ENCODE measurements at places on chromosomes 4 and X.

DNA sequence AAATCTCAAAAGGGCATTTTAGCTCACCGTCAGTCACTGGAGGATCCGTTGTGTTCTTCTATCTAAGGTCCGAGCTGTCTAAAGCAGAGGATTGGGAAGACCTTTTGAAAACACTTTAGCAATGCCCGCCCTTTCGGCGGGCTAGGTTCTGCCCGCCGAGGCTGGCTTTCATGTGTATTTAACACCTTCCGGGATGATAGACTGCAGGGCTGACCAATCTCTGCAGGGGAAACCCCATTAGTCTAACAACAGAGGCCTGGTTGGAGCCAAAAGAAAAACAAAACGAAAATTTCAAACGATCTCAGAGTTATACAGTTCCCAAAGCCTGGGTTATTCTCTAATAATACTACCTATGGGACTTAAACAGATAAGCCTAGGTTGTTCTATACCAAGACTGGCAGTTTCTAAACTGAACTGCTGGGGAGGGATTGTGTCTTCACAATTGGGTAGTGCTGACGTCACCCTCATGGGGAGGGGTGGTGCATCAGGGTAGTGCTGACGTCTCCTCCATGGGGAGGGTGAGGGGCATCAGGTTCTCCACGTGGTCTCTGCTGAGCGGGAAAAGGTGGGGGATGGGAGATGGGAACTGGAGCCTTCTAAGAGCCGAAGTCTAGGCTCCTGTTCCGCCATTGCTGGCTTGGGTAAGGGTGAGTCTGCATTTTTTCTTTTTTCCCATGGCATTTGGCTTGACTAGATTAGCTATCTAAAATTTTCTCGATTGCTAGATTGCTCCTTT lies 14.8 kb upstream of the CUL4B start:
- no peak for DNase-seq

DNA sequence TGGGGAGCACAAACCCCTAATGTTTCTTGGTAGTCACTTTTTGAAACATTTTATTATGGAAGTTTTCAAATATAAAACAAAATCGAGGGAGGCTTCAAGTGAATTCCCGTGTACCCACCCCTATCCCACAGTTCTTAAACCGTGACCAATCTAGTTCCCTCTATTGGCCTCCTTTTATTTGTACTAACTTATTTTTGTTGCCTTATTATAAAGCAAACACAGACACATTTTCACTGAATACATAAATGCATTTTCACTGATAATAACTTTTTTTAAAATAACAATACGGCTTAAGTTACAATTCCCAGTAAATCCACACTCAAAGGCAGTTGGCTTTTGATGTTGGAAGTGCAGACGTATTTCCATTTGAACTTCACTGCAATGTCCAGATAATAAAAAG lies 9.3 kb downstream of the HMX1 start:
- DNase-seq = no peak

DNA sequence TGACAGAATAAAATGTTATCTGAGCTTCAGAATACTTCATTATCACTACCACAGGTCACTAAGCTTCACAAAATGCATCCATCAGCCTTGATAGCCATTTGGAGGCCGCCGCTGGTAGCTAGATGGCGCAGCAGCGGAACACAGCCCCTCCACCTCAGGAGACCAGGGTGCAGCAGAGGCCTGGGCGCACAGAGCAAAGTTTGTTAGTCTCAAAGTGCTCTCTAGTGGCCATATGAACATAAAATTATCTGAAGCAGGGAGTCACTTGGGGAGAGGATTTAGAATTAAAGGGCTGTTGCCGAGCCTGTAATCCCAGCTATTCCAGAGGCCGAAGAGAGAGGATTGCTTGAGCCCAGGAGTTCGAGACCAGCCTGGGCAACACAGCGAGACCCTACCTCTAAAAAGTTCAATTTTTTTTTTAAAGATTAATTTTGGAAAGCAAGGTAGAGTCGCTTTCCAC lies 8.1 kb upstream of the DCTD start:
- no peak for DNase-seq

DNA sequence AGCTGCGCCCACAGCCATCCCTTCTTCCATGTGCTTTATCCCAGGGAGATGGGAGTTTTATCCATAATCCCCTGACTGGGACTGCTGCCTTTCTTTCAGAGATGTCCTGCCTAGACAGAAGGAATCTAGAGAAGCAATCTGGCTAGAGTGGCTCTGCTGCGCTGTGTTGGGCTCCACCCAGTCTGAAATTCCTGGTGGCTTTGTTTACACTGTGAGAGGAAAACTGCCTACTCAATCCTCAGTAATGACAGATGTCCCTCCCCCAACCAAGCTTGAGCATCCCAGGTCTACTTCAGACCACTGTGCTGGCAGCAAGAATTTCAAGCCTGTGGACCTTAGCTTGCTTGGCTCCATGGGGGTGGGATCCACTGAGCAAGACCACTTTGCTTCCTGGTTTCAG lies 116.9 kb upstream of the AR start:
- no peak for DNase-seq

DNA sequence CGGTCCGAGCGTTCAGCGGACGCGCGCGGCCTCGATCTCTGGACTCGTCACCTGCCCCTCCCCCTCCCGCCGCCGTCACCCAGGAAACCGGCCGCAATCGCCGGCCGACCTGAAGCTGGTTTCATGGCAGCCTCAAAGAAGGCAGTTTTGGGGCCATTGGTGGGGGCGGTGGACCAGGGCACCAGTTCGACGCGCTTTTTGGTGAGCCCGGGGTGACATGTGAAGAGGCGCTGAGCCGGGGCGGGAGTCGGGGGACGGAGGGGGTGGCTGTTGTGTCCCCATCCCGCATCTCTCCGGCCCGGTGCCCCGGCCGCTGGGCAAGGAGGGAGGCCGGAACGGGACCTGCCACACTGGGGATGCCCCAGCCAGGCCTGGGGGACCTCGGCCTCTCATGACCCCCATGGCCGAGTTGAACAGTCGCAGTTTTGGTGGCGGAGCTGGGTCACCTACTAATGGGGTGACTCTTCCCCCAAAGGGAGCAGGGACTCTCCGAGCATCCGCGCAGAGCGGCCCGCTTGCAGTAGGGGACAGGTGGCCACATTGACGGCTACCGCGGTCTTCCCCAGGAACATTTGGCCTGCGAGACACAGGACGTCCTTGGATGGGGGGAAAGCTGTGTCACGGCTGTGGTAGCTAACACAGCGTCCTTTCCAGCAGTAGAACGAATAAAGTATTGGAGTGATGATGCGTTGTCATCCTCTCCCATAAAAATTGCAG lies at the start of gene GK:
Gene GK, plus strand, starts transcription at position 9 of the 717 bp plus-strand sequence. Its CDS starts 115 bp downstream, at position 124.
- DNase-seq = no peak

DNA sequence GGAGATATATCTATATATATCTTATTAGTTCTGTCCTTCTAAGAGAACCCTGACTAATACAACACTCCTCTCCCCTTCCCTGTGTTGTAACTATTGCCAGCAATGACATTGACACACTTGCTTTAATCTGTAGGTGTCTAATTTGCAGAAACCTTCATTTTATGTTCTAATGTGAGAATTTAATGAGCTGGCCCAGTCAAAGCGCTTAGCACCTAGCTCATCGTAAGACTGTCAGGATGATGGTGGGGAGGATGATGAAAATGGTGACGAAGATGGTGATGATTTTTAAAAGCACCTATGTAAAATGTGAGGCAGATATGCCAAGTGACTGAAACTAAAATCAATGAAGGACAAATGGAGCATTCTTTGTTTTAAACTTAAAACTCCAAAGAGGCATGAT lies 183.8 kb downstream of the DHX15 start:
- DNase-seq = no peak

DNA sequence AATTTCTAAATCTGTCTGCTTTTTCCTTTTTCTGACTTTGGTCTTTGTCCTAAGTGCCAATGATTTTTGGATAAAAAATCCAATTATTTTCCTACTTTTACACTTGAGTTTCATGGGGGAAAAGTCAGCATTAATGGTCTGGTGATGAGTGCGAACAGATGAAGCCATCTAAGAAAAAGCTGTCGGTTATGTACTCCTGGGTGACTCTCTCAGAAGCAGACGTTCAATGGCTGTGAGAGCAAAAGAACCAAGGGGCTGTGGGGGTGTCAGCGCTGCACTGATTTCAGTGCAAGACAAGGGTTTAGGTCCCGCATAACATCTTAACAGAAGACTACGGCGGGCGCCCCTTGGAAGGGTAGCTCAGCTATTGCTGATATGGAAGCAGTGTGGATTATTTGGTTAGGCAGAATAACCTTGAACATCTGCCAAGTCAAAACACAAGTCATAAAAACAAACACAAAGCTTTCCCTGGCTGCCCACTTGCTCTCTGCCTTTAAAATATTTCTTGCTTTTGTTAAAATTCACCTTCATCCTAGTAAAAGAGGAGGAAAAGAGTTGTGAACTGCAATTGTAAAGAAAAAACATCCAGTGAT lies 240.5 kb downstream of the MAML3 start:
- DNase-seq = no peak

DNA sequence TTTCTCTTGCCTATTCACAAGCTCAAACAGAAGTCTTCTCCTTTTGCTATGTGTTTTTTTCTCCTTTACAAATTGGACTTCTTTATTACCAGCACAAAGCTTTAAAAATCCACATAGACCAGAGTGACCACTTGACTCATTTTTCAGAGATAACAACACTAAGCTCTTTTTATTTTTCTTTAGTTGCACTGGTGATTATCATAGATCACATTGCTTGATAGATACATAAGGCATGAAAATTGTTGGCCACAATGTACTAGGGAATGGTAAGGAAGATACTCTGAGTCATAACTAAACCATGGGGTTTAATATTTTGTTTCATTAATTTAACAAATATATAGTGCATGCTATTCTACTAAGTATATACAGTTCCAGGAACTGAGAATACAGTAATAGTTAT lies 159.0 kb downstream of the GASK1B start:
- DNase-seq = no peak

- DNase-seq = no peak
Observed at GRCh38 chr4:169619518-169619957, 840 bp upstream of the CLCN3 start.

GRCh38 chrX:109707720-109708119 lies 25.3 kb downstream of the ACSL4 start:
- DNase-seq = no peak

- DNase-seq = no peak
Observed at GRCh38 chrX:74132280-74132679, 171.7 kb upstream of the ZCCHC13 start.

- DNase-seq = no peak
Observed at GRCh38 chrX:129600981-129601424, 53.8 kb downstream of the APLN start.

- no peak for DNase-seq
Observed at GRCh38 chrX:120732879-120733278, 103.0 kb upstream of the C1GALT1C1 start.

DNA sequence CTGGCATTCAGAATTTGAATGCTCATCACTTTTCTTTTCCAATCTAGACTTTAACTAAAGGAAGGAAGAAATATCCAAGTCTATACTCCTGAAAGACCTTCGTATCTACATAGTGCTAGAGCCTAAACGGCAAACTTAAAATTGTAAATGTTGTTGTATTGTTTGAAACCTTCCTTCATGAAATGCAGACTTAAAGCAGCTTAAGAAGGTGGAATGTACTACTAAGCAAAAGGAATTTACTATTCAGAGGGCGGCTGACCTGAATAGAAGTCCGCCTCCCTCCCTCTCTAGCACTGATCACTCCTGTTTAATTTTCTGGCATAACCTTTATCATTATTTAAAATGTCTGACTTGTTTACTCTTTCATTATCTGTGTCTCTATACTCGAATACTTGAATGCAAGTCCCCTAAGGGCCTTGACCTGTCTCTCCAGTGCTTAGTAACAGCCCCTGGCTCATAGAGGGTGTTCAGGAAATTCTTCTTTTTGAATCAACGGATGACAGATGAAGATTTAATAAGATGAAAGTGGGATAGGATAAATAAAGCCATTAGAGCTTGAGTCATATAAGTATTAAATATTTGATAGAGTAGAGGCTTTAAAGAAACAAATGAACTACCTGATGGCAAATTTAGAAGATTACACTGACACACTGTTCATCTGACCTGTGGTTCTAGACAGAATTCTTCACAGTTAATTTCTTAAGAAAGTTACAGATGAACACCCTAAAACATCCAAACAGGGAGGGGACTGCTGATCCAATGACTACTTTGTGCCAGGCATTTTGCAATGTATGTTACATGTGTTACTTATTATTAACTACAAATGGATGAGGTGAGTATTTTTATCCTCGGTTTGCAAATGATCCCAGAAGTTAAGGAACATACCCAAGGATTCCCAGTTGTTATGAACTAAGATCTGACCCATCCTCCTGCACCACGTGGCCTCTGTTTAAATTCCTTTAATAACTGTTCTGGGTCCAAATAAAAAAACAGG lies 20.2 kb upstream of the RBPJ start:
- DNase-seq = no peak

GRCh38 chr4:74942251-74942917 lies 9.5 kb downstream of the PARM1 start:
- DNase-seq = no peak

- no peak for DNase-seq
Observed at GRCh38 chr4:70533791-70534190, 15.4 kb downstream of the AMTN start.

DNA sequence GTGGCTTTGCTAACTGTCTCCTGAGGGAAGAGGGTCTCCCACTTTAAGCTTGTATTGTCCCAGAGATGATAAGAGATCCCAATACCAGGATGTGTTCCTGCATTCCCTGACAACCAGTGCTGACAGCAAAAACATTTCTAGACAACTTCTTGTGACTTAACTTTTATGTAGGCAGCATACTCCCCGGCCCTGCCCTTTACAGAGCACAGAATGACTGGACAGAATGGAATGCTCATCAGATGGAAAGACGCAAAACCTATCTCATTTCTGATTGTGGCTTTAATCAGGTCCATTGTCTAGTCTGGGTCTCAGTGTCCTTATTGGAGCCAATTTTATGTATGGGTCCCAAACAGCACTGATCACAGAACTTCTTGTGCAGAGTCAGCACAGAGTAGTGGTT lies 18.2 kb upstream of the PLAC1 start:
- DNase-seq = no peak

- DNase-seq = no peak
Observed at GRCh38 chr4:11467931-11468330, 39.2 kb upstream of the HS3ST1 start.

DNA sequence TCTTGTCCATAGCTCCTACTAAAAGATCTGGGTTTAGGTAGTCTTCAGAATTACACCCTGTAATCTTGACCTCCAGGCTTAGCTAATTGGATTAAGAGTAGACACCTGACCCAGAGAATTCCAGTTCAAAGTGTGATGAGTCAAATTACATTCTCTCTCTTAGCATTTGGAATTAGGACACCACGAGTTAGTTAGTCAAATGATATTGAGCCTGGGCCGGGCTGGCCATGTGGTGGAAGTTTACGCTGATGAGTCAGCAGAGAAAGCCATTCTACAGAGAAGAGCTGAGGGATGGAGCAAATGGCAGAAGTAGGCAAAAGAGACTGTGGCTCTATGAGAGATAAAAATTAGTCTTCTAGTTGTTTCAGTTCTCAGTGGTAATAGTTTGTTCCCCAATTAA lies 31.1 kb downstream of the CEP44 start:
- no peak for DNase-seq

GRCh38 chrX:9339603-9340491 lies 125.0 kb upstream of the TBL1X start:
- DNase-seq = no peak

GRCh38 chrX:135009838-135010237 lies 12.5 kb downstream of the RTL8B start:
- DNase-seq = no peak

- no peak for DNase-seq
Observed at GRCh38 chr4:139458999-139459398, 5.1 kb downstream of the RAB33B start.

Data from stimulated activated CD8-positive, alpha-beta memory T cell treated with anti-CD3 and anti-CD28 coated beads, Interleukin-4, amount 100 ng/mL, for 4 hours (primary cell).